ENCODE measurements at places on chromosomes 1 and 21.

DNA sequence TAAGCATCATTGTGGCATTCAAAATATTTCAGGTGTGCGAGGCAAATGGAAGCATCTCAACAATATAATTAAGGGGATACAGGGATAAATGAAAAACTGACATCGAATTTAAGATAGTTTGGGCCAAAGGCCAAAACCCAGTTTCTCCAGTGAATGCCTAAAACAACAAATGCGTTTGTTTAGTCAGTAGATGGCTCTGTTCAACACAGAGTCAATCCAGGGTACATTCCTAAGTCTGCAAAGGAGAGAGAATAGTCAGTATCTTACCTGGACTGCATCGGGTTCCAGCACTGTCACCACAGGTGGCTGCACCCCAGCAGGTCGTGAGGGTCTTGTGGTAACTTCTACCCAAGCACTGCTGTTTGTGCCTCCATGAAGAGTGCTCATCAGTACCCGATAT is 321.1 kb downstream of the KCTD3 start:
- no peak for DNase-seq

GRCh38 chr1:25797939-25798338 is 2.1 kb upstream of the SELENON start:
- no peak for DNase-seq

DNA sequence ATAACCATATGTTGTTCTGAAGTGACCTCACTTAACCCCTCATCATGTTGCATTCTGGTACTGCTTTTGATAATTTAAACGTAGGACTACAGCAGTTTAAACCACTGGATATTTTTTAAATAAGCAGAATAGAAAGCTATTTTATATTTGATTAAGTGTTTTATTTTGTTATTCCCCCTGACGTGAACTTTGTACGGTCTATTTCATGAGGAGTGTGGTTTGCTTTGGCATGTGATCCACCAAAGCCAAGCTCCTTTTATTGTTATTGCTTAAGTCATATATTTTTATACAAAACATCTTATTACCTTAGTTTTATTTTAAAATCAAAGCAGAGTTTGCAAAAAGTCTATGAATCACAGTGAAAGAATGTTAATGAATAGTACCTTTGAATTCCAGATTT is 101.4 kb upstream of the L1TD1 start:
- DNase-seq, result no peak

GRCh38 chr21:44579056-44579832 is 1.2 kb downstream of the KRTAP10-5 start:
- DNase-seq, result no peak

GRCh38 chr1:230301822-230302221 is 124.3 kb downstream of the PGBD5 start:
- no peak for DNase-seq

DNA sequence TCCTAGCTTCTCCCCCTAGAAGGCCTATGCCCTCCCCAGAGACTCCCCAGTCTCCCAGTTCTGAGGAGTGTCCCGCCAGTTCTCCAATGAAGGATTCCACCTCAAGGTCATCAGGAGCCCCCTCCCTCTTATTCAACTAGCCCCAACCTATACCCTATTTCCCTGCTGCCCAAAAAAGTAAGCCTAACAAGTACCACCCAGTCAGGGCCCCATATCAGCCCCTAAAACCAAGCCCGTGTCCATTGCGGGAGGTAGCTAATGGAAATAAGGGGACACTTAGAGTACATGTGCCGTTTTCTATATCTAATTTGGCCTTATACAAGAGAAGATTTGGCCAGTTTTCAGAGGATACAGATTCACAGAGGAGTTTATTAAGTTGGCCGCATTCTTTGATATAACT is 416.2 kb downstream of the MATN1 start:
- DNase-seq, result no peak

DNA sequence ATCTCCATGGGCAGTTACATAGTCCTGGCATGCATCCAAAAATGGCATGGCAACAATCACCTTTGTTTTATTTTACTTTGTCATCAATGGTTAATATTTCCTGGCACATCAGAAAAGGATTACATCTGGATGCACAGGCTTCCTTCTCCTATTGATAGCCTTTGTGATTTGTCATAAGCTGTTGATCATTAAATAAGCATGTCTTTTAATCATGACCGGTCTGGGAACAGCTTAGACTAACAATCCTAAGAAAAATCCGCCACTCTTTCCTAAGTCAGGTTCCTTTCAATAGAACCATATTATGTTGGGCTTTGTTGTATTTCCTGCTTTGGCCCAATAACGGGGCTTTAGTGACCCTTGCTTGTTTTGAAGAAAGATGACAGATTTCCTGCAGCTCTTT is 330.6 kb downstream of the DUSP10 start:
- DNase-seq, result no peak

DNA sequence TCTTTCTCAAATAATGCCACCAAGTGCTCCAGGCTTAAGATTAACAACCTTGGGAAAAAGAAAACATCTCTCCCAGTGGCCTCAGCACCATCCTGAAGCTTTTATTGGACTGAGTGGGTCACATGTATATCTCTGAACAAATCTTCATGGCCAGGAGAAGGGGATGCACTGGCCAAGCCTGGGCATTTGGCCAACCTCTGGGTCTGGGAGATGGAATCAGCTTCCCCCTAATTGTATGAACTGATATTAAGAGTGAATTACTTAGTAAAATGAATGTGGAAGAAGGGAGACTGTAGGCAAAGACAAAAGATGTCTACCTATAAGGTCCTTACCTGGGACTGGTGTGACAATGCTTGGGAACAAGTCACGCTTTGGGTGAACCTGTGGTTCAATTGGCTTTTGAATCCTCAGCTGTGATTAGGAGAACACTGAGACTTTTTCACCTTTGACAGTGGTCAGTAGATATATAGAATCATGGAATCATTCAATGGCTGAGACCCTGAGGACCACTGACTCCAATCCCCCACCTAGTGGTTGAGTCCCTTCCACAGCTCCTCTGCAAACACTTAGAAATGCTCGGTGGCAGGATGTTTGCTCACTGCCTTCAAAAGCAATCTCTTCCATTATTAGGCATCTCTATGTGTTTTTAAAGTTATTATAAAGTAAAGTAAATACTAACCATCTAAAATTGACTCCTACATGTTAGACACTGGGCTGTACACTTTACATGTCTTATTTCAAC is 102.6 kb upstream of the ATP1A1 start:
- DNase-seq, result no peak

- no peak for DNase-seq
Observed at GRCh38 chr1:93159337-93159736, 20.9 kb downstream of the TMED5 start.

DNA sequence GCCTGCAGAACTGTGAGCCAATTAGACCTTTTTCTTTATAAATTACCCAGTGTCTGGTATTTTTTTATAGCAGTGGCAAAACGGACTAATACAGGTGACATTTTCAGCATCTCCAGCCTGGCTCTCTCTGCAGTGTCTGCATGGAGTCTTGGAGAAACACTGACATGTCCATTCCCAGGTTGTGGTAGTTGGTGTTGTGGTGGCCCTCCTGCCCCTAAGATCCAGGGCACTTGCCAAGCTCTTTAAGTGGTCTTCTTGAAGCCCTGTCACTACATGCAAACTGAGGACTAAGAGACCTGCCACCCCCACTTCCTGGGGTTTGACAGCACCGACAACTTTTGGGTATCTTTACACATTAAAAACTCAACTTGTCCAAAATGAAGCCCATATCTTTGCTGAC is 419.4 kb downstream of the NPHP4 start:
- no peak for DNase-seq

- no peak for DNase-seq
Observed at GRCh38 chr1:201703621-201704438, 125.1 kb upstream of the IPO9 start.

DNA sequence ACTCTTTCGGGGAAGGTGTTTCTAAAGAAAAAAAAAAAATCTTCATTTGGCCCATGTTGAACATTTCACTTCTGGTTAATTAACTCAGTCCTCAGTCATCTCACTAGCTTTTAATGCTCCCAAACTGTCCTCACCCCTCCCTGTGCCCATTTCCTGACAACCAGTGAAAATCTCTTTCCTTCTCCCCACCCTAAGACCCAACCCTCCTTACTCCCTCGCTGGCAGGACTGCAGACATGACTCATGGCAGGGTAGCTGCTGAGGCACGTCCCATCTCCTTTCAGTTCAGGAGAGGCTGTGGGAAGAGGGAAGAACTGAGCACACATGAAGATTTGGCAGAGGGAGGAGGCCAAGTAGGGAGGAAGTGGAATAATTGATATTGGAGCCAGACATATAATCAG is 12.6 kb downstream of the PKP1 start:
- DNase-seq, result no peak

DNA sequence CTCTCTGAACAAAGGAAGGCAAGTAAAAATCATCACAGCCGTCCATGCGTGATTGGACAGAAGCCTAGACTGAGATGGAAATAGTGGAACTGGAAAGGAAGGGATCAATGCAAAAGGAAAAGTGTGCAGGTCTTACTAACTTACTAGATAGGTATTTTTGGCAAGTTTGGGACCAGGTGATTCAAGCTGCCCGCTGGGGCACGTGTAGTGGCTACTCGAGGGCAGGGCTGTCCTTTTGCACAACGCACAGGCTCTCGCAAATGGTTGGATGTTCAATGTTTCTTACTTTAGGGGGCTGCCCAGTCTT is 566 bp upstream of the ALG6 start:
- DNase-seq, result no peak

- DNase-seq, result no peak
Observed at GRCh38 chr1:15420853-15421465, 11.3 kb downstream of the EFHD2 start.

DNA sequence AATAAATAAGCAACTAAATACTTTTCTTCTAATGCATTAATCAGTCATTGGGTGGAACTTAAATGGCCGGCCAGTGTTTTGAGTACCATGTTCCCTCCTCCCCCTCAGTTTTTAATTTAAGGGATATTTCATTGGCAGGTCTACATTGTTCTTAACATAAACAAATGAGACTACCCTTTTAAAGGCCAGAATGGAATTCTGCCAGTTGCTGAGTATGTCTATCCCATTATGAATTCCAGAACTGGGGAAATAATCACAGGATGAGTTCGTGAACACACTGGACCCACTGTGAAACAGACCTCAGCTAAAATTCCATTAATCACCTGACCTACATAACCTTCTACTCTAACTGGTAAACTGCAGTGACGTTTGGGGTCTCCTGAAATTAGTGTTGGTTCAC is 305.5 kb upstream of the PKN2 start:
- no peak for DNase-seq

- no peak for DNase-seq
Observed at GRCh38 chr1:10444248-10444647, 5.6 kb upstream of the CORT start.

- DNase-seq, result no peak
Observed at GRCh38 chr21:26732432-26733221, 112.6 kb downstream of the ADAMTS1 start.

- DNase-seq, result no peak
Observed at GRCh38 chr1:21608798-21609197, 60.4 kb downstream of the RAP1GAP start.

- no peak for DNase-seq
Observed at GRCh38 chr1:35287807-35288640, 19.5 kb downstream of the ZMYM4 start.

- no peak for DNase-seq
Observed at GRCh38 chr1:188599313-188599712, 1770.6 kb downstream of the PLA2G4A start.

- no peak for DNase-seq
Observed at GRCh38 chr1:74579425-74579824, 67.0 kb upstream of the LRRC53 start.

- DNase-seq, result no peak
Observed at GRCh38 chr1:226919995-226920394, 20.1 kb upstream of the COQ8A start.

DNA sequence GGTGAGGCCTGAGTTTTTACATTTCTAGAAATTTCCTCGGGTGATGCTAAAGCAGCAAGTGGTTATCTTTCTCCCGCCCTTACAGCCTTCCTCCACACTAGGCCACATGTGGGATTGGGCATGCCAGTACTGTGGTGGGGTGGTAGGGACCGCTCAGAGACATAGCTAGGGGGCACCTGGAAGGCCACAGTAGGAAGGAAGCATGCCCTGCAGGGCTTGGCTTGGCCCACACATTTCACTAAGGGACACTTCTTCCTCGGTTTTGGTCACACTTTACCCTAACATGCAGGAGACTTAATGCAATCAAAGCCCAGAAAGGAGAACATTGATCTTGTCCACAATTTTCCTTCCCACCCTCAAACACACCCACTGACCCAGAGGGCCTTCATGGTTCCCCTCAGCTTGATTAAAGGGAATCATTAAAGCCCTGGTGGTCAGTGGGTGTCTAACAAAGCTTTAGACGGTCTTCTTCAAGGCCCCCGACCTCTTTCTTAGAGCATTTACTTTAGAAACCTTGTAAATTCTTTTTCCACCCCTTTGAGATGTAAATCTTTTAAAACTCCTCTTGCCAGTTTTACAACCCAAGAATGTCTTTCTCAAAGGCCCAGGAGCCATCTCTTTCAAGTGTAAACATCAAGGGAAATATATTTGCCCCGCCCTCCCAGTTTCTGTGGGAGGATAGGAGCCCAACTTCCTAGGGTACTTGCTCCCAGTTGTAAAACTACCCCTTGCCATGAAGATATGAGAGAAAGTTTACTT is 246.4 kb upstream of the PTBP2 start:
- no peak for DNase-seq

Data from esophagus squamous epithelium (tissue), 5 donors.